ENCODE measurements at places on chromosomes 3 and 15. TPM values are rescaled to one million over a fixed set of nuclear protein-coding genes. Genes with fewer than 3 reads are reported as not detected.

The ABI3BP gene
- total RNA-seq, result 88.9 TPM

The NR1I2 gene
- total RNA-seq, result not detected

The CLEC3B gene
- 57.1 TPM for total RNA-seq

The SCAANT1 gene
- not detected for total RNA-seq

The FHIT gene
- 7.4 TPM for total RNA-seq

The BFSP2 gene
- not detected for total RNA-seq

The LSAMP gene
- 7.7 TPM for total RNA-seq

The ARL8B gene
- 53.1 TPM for total RNA-seq

The LSMEM2 gene
- total RNA-seq, result 17.1 TPM

The TTBK2 gene
- total RNA-seq, result 18.2 TPM

The EIF4G1 gene
- 209 TPM for total RNA-seq

The CCDC33 gene
- 0.41 TPM for total RNA-seq

The UCN2 gene
- 2.4 TPM for total RNA-seq
